ENCODE measurements at places on chromosomes 5 and 9.

GRCh38 chr5:81908771-81909170, 63.1 kb upstream of the ATG10 start:
- DNase-seq = no peak

DNA sequence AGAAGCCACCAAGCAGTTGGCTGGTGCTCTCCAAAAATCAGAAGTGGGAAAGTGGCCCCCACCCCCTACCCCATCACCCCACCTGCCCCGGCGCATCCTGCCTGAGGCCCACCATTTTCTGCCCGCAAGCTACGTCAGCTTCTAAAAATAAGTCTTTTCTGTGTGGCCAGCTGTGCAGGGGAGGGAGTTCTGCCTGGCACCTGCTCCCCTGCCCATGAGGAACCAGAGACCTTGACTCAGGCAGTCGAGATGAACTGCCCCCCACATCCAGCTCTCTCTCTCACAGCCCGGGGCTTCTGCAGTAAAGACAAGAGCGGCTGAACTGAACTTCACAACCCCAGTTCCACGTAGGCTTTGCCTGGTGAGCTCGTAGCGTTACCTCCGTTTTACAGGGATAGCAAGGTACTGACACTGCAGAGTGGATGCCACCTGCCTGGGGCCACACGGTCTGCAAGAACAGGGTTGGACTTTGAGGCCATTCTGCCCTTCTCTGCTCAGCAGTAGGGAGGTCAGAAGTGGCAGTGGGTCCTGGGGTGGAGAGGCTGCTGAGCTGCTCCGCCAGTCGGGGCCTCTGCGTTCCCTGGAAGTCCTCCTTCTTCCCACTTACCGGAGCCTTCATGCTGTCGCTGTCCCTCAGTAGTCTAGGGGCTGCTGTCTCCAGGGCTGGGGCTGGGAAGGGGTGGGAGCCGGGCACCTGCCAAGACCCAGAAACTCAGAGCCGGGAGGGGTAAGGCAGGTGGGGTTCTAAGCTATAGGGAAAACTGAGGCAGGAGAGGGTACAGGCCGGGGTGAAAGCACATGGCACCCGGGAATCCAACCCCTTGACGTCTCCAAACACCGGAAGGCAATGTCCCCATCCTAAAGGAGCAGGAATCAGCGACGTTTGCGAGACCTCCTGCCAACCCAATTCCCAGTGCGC, 781 bp downstream of the ST6GALNAC4 start:
- no peak for DNase-seq

GRCh38 chr5:87705876-87706275, 293.1 kb upstream of the CCNH start:
- no peak for DNase-seq

DNA sequence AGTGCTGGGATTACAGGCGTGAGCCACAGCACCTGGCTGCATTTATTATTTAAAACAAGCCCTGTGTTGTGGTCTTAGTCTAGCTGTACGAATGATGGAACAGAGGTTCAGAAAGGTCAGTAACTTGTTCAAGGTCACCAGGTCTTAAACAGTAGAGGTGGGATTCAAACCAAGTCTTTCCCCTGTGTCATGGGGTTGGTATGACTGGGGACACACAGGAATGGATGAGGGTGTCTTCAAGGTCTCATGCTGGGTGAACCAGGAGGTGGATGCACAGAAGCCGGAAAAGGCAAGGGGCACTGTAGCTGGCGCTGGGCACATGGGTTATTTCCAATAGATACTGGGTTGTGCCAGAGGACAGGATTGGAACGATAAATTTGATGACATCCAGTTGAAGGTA, 32.2 kb upstream of the TJP2 start:
- DNase-seq = no peak

GRCh38 chr9:105963343-105964099, 269.2 kb downstream of the TMEM38B start:
- no peak for DNase-seq

- DNase-seq = no peak
Measured at GRCh38 chr9:22165144-22165543, 156.0 kb upstream of the CDKN2B start.

- no peak for DNase-seq
Measured at GRCh38 chr9:135152614-135153334, 65.3 kb downstream of the OLFM1 start.

DNA sequence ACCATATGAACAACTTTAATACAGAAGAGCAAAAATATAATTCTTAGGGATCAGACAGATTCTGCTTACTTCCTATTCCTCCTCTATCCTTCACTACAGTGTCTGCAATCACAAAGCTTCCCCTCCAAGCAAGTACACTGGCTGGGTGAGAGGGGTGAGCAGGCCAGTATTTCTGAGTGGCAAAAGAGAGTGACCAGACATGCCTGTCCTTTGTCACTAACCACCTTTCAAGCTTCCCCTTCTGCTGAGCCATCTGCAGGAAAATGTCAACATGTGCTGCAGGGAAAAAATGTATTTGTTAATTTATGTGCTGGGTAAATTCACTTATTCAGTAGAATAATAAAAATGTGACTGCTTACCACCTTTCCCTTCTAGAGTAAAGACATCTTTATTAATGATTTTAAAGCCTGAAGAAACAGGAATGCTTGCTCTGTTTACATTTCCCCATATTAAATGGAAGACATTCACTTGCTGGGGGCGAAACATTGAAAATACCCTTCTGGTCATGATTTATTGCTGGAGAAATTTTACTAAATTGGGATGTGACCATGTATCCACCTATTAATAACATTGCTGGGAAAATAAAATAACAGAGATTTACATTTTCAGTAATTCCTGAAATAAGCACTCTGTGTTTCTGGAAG, 84.9 kb downstream of the SPOCK1 start:
- no peak for DNase-seq
